ENCODE measurements at places on chromosomes 2 and 18.

- DNase-seq, result no peak
These were observed 828 bp downstream of the DYNC1I2 start for GRCh38 chr2:171688129-171688465.

GRCh38 chr18:59742325-59743111 lies 45.3 kb upstream of the CCBE1 start:
- DNase-seq, result no peak

GRCh38 chr2:148451046-148451445 lies 193.5 kb upstream of the EPC2 start:
- no peak for DNase-seq

GRCh38 chr2:147288131-147288530 lies 556.7 kb upstream of the ACVR2A start:
- DNase-seq, result no peak

DNA sequence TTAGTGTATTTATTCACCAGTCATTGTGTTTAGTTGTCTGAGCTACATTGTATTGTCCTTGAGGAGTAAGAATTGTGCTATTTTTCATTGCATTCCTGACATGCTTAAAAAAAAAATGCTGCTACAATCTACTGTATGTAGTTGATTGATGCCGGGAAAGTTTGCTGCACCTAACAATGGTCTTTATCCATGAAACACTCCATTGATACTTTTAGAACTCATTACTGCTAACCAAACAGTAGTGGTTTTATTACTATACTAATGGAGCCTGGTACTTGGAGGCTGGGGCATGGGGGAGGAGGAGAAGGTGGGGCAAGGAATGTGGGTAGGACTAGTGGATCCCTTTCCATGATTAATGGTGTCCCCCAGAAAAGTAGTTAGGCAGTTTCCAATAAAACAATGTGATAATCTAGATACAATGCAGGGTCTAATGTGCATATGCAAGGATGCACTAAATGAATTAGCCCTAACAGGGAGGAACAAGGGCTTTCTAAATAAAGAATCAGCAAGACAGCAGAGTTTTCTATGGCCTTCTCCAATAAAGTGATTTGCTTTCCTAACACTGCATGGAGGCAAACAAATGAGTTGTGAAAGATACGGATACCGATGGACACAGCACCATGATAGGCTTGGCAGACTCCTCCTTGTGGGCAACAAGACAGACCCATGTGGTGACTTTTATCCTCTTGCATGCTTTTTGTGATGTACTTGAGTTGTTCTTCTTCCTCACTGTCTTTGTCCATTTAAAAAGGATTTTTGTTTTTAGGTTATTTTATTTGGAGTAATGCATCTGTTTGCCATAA lies 78.5 kb downstream of the FMNL2 start:
- no peak for DNase-seq

GRCh38 chr2:57554348-57554747 lies 492.3 kb upstream of the VRK2 start:
- no peak for DNase-seq

DNA sequence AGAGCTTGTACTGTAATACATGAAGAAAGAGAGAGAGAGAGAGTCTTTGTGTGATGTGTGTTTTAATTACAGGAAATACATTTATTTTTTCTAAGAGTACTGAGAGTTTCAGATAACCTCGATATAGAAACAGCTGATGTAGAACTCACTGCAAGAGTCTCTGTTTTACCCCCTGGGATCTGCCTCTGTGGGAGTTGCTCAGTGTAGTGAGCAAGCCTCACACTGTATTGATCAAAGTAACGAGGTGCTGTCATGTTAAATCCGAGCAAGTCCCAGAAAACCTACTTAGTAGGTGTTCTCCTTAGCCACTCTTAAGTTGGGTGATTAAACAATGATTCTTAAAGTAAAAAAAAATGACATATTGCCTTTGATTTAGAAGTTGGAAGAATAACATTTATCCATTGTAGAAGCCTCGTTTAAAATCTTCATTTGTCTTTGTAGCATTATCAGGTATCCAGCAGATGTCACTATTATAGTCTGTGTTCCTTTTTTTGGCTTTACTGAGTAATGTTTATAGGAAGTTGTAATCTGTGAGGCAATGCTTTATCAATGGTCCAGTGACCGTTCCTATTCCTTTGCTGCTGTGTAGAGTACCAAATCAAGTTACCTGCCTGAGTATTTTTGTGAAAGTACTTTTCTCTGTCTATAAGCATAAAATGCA lies 219.0 kb downstream of the MYO3B start:
- no peak for DNase-seq

DNA sequence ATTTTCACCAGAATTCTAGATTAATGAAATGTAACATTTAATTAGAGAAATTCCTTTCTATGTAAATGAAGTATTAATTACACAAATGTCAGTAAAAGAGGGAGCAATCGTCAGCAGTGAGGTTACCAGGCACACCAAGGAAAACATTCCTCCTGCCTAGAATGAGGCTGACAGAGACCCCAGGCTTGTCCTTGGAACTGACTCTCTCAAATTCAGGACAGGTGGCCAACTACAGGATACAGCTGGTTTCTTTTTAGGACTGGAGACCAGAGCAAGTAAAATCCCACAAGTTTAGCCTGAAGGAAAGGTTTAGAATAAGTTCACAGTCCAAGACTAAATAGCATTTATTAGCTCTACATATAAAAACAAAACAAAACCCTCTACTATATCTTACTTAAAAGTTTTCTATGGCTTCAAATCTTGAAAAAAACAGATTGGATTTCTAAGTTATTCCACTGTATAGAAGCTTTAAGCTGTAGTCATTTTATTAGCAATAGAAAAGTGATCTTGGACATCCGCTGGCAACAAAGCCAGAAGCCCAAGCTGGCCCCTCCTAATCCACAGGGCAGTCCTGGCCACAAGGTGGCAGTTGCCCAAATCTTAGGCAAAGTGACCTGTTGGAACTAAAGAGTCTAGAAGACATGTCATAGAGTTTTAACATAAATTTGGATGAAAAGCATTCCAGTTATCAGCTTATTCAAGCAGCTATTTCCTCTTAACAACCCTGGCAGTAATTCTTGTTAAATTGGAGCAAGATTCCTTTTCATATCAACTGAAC lies 81.0 kb downstream of the SP3 start:
- no peak for DNase-seq

DNA sequence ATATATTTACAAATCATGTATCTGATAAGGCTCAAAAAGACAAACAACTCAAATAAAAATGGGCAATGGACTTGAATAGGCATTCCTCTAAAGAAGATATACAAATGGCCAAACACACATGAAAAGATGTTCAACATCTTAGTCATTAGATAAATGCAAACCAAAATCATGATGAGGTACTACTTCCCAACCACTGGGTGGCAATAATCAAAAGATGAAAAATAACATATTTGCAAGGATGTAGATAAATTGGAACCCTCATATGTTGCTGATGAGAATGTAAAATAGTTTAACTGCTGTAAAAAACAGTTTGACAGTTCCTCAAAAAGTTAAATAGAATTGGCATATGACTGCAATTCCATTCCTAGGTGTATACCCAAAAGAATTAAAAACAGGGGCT lies 132.3 kb downstream of the TTC32 start:
- DNase-seq, result no peak

GRCh38 chr18:56097621-56098020 lies 509.6 kb upstream of the TCF4 start:
- DNase-seq, result no peak

GRCh38 chr2:39629646-39630045 lies 36.1 kb upstream of the TMEM178A start:
- DNase-seq, result no peak

DNA sequence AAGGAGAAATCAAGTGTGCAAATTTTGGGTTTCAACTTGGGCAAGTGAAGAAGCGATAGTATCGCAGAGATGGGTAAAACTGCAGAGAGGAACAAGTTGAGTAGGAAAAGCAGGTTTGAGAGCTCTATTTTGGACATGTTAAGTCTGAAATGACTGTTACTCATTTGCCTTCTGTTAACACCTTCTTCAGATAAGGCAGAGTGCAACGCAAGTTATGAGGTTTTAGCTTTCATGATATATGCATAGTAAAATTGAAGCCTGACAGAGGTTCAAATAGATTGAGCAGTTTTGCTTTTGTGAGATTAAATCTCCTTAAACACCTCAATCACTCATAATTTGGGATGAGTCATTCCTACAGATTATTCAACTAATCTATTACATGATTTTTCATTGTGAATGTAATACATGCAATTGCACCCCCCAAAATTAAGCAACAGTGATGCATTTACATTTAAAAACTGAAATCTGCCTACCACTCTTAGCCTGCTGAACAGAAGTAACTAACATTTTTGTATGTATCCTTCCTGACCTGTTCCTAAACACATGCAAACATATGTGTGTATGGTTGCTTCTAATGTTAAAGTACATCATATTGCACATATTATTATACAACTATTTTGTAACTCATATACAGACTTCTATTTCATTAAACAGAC lies 575.4 kb downstream of the ARHGAP15 start:
- DNase-seq, result no peak

GRCh38 chr18:5284808-5285207 lies 10.7 kb downstream of the ZBTB14 start:
- DNase-seq, result no peak

DNA sequence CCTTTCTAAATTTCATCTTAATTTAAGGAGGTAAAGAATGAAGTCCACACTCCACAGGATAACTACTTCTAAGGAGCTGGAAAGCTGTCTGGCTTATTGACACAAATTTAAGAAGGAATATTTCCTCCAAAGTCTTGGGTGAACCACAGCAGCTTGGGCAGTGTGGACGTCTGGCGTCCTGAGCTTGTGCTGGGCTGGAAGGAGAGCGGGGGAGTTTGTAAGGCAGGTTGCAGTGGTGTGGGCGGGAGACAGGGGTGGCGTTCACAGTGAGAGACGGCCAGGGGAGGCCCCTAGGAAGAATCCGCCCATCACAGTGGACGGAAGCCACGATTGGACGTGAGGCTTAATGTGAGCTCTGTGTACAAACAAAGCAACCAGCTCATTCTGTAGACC lies 25.7 kb downstream of the ADI1 start:
- DNase-seq, result no peak

- DNase-seq, result no peak
These were observed 211.3 kb upstream of the HNRNPA3 start for GRCh38 chr2:177001334-177001733.

GRCh38 chr2:70412294-70413070 lies 110.6 kb upstream of the FAM136A start:
- DNase-seq, result no peak

- no peak for DNase-seq
These were observed 168.7 kb downstream of the TNS1 start for GRCh38 chr2:217834057-217834620.

DNA sequence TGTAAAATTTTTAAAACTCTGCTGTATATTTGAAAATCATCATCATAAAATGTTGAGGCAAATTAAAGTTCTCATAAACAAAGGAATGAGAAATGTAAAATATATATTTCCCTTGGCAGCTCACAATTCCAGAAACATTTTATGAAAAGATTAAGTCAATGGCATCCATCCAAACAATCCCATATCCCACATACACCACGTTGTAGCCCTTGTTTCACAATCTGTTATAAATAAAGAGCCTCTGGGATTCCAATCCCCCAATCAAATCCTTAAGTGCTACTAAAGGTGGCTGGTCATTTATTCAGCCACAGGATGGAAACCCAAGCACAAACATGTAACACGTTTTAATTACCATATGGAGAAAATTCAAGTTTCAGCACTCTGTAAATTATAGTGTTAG lies 51.7 kb downstream of the GFPT1 start:
- no peak for DNase-seq

DNA sequence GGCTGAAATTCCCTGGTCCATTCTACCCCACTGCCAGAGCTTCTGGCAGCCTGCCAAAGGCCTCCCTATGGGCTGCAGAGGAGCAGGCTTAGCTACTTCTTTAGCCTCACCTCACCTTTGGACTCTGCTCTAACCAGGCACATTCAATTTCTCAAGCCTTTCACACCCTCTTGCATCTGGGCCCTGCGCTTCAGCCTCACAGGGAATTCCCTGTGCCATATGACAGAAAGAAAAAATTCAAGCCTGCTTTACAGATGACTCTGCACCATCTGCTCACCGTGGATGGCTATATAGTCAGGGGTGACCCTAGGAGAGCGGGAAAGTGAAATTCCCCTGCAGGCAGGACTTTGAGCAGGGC lies 62.5 kb downstream of the REEP1 start:
- no peak for DNase-seq
